Airway epithelial cell (primary cell): ENCODE measurements at places on chromosomes 5 and 9. TPM values are rescaled to one million over a fixed set of nuclear protein-coding genes. Genes with fewer than 3 reads are reported as not detected.

Gene EGFLAM
- 2.5 TPM in 1 of 2 replicates, not detected in the other for total RNA-seq

Gene STKLD1
- 0.79 TPM in 1 of 2 replicates, not detected in the other for total RNA-seq

Gene SLC46A2
- total RNA-seq, result not detected in 2 replicates

Gene AHRR
- total RNA-seq, result 0.37 and 0.63 TPM in 2 replicates

Gene PCDHA13
- not detected in 2 replicates for total RNA-seq

Gene SEMA5A
- 0.79 and 1.5 TPM in 2 replicates for total RNA-seq

Gene MSH3
- total RNA-seq, result 9.4 and 12.3 TPM in 2 replicates

Gene KCNIP1
- total RNA-seq, result not detected in 2 replicates

Gene PCDHA6
- not detected in 2 replicates for total RNA-seq

Gene CAST
- 336 and 356 TPM in 2 replicates for total RNA-seq

Gene CCDC187
- under 0.01 and 0.14 TPM in 2 replicates for total RNA-seq

Gene IFNB1
- not detected in 2 replicates for total RNA-seq

Gene PCDHGB1
- total RNA-seq, result 0.07 TPM in 1 of 2 replicates, not detected in the other

Gene DEPDC1B
- 15.7 and 20.7 TPM in 2 replicates for total RNA-seq

Gene KIF3A
- total RNA-seq, result 5.1 and 8.6 TPM in 2 replicates

Gene DOLPP1
- 16.2 and 18.7 TPM in 2 replicates for total RNA-seq

Gene TTF1
- 9.5 and 10.3 TPM in 2 replicates for total RNA-seq
